LHCN-M2 (cell line): ENCODE measurements at places on chromosomes 2 and 18.

GRCh38 chr18:48116873-48117630 is 186.6 kb upstream of the SMAD2 start:
- DNase-seq, result no peak

DNA sequence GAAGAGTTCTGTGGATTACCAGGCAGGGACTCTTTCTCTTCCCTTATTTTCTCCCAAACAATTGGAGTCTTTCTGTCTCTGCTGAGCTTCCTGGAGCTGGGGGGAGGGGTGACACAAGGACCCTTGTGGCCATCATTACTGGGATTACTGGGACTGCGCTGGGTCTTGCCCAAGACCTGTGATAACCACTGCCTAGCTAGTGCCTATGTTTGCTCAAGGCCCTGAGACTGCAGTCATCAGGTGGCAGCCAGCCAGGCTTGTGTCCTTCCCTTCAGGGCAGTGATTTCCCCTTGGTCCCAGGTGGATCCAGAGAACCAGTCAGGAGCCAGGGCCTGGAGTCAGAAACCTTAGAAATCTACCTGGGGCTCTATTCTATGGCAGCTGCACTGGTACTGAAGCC is 355.6 kb downstream of the PARD3B start:
- no peak for DNase-seq

DNA sequence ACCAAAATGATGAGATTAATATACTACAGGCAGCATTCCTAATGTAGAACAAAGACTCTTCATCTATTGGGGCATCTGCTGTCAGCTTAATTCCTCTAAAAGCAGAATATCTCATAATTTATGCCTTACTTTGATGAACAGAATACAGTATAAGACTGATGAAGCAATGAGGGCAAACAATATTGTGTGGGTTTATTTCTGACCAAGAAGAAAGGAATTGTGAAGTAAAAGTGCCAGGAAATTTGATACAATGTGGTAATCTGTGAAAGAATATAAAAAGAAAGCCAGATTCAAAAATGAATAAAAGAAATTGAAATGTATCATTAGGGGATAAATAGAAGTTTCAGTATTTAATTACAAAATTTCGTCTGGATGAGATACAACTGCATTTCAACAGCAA is 78.8 kb upstream of the TTC21B start:
- DNase-seq, result peak; percentile 45

DNA sequence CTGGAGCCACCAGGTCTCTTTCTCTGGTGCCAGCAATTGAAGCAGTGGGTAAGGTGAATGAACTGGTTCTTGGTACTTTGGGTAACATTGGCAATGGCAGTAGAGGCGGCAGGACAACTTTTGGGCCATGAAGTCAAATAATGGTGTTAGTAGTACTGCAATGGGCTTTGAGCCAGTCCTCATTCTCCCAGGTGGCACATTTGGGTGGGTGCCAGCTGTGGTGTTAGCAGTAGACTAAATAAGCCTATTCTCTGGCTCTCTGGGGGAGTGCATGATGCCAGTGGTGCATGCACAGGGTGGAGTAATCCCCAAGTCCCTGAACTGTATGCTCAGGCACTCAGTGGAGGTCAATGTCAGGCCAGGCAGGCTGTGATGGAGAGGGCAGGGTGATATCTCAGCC is 120.2 kb upstream of the LRRTM4 start:
- DNase-seq, result no peak

DNA sequence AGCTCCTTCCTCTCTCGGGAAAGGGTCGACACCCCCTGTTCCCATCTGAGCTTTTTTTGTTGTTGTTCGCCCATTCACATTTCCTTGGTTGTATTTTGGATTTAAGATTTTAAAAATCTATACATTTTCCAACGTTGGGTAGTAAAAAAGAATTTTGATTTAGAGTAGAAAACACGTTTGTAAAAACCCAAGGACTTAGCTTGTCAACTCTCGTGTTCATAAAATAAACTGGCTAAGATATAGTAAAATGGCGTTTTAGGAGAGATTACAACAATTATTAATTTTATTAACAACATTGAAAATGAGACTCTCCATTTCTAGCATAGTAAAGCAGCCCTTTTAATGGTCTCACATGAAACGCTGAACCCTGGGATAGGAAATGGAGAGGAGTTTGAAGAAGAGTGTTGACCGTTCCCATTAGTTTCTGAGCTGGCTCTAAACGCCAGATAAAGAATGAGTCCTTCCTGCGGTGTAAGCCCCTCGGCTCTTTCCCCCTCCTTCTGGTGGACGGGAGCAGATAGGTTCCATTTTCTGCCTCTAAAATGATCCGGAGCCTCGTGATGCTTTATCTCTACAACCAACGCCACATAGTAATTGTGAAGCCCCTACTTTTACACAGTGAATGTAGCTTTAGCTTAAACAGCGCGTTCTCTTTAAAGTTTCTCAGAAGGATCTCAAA is 24.0 kb upstream of the ZNF516 start:
- DNase-seq, result no peak

GRCh38 chr18:79371561-79372121 is 24.1 kb upstream of the NFATC1 start:
- DNase-seq, result no peak

GRCh38 chr18:76476665-76477561 is 18.1 kb downstream of the ZNF516 start:
- peak; percentile 86 for DNase-seq

- peak; percentile 20 for DNase-seq
Measured at GRCh38 chr2:29810956-29811355, 110.4 kb downstream of the ALK start.

DNA sequence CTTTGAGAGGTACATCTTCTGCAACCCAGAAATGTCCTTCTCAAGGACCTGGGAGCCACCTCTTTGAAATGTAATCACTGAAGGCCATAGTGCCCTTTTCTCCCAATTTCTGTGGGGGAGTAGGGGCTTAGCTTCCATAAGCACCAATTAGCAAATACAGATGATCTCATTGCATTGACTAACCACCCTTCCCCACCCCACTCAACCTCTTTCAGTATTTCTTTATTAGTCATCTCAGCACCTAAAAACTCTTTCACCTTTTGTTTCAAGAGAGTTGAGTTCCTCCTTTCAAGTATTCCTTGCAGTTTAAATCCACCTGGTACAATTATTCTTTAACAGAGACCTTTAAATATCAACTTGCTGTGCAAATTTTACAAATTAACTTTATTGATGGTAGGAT is 1011.8 kb upstream of the CDH2 start:
- DNase-seq, result no peak

DNA sequence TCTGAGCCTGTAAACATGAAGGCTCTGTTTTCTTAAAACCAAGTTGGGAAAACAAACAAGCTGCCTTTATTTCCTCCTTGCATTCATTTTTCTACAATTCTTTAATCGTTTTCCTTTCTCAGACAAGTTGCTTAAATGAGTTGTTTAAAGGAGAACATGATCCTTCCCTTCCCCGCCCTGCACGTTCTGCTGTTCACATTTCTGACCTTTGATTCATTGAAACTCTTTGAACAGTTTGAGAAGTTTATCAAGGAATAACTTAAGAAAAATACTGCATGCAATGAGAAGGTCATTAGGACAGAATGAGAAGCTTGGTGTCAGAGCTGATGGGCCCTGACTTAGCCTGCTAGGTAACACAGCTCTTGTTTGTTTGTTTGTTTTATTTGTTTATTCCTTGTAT is 181.6 kb downstream of the PARD3B start:
- no peak for DNase-seq

DNA sequence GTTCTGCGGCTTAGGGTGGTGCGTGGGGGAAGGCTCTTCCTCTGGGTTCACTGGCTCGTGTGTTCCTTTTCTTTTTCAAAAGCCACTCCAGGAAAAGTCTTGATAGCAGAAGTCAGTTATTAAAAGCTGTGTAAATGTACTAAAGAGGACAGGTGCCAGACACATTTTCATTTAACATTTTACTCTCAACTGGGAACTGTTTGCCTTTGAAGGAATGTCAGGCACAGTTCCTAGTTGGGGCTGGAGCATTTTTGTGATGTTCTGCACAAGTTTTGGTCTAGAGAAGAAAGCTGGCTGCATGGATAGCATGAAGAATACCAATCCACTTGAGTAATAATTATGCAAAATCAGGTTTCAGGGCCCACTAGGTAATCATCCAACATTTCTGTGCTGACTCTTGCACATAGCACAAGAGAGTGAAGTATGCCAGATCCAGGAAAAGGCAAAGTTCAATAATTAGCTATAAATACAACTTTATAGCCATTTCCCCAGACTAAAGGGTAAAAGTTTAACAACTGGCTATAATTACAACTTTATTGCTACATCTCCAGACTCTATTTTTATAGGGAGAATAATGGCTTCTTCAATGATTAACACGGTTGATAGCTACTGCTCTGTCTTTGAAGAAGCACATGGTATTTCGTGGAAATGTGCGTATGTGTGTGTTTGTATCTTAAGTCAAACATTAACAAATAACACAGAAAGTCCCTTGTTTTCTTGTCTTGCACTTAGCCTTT is 16.2 kb downstream of the SCYGR8 start:
- no peak for DNase-seq

DNA sequence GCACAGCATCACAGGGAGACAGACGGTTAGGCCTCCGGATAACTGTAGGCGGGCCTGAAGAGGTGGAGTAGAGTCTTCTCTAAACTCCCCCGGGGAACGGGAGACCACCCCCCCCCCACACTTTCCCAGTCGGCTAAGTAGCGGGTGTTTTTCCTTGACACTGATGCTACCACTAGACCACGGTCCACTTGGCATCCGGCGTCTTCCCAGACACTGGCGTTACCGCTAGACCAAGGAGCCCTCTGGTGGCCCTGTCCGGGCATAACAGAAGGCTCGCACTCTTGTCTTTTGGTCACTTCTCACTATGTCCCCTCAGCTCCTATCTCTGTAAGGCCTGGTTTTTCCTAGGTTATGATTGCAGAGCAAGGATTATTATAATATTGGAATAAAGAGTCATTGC is 25.7 kb upstream of the NCL start:
- no peak for DNase-seq

DNA sequence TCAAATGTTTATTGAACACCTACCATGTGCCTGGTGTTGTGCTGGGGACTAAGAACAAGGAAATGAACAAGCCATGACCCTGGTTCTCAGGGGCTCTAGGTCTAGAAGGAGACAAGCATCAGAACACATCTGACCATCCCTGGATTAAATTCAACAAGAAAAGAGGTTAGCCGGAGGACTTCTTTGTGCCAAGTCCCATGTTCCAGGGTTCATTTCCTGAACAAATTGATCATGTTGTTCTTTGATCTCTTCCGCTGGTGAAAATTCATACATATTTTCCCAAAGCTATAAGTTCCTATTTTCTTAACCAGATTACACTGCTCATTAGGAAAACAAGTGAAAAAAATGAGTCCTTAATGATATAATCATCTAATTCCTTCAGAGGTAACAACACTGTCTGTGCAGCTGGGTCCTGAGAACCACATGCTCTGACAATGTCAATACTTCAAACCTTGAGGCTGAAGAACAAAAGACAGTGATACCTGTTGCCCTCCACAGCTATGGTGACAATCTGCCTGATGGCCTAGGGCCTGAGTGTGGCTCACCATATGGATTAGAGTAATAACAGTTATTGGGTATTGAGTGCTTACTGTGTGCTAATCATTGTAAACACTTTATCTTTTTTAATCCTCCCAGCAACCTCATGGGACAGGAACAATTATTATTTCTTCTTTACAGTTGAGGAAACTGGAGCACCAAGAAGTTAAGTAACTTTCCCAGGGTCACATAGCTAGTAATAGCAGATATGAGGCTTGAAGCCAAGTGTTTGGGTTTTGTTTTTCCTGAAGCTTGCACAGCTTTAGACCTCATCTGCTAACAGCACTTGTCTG is 24.6 kb upstream of the INO80C start:
- no peak for DNase-seq

DNA sequence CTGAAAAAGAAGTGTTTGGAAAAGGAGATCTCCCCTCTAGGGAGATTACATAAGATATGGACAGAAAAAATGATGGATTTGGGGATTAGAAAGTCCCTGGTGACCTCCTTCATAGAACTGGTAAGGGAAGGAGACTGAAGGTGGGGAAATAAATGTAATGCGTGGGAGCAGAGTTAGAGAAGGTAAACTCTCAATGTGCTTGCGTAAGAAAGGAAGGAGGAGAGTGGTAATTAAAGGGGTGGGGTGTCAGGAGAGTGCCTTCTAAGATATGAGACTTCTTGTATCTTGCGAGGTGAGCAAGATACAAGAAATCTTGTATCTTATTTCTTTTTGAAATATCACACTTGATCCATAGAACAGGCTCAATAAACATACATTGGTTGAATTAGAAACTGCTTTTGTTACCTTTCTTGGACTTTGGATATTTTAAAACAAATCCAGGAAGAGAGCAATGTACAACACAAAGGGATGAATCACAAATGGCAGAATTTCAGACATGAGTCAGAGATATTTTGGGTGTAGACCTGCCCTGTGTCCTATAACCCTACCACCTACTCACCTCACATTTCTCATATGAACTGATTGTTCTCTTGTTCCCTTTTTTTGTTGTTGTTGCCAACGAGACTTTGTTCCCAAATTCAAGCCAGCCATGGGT is 342.4 kb downstream of the INSIG2 start:
- no peak for DNase-seq

- no peak for DNase-seq
Measured at GRCh38 chr2:119464981-119465380, 33.3 kb downstream of the TMEM37 start.

DNA sequence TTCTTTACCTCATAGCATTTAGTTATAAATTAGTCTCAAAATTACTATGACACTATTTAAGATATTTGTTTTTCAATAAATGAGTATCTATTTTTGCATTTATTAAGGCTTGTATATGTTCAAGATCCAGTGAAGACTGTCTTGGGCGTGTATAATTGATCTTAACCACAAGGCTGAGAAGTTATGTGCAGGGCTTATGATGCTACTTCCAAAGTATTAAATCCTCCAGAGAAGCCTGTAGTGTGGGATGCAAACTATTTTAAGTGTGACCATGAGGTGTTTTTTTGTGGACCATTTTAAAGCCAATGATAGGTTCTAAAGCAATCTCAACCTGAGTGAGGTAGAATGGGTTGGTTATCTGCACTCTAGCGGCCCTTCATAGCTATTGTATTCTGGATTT is 219.9 kb downstream of the ZNF407 start:
- DNase-seq, result no peak

- DNase-seq, result no peak
Measured at GRCh38 chr2:70513738-70514137, 39.9 kb downstream of the TGFA start.

DNA sequence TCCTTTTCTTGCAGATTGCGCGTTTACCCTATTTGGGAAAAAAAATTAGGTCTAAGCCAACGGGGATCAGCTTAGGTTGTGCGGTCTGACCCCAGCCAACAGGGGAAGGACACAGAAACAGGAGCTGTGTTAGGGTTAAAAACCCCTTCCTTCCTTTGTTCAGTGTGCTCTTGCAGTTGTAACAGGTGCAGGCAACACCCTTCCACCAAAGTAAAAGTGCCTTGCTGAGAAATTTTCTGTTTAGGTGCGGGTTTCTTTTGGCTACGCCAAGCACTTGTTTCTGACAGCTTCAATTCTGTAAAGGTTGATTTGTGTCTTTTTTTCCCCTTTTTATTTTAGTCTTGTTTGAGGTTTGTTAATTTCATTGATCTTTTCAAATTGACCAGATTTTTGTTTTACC is 92.5 kb downstream of the PTPN4 start:
- no peak for DNase-seq
